ENCODE measurements at places on chromosomes 7 and 10.

GRCh38 chr10:111275091-111275490 lies 198.3 kb downstream of the ADRA2A start:
- no peak for DNase-seq

DNA sequence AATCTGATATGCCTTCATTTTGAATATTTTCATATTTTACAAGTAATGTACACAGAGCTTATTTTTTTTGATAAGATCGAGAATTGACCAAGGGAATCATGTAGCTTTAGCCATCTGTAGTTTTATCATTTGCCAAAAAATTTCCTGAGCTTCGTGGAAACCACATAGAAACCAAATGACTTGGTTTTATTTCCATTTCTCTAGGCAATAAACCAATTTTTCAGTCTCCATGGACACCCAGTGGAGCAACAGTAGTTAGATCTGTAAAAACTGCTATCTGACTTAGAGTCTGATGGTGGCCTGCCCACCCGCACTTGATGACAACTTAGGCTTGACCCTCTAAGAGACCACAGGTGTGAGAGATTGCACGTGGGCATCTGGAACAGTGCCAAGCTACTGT lies 127.8 kb upstream of the CDK6 start:
- no peak for DNase-seq

DNA sequence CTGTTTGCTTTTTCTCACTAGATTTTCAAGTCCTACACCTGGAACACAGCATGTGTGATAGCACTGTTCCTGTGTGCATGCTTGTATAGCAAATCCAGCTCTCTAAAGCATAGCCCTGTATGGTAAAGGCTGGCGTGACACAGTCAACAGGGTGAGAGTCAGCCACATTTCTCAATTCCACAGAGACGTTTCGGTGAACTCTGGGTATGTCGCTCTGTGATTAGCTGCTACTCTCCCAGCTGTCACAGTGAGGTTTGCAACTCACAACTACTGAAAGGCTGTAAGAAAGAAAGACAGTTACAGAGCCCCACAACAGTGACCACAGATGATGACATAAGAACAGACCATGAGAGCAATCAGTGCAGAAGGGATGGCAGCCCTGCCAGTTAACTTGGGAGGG lies 170.6 kb upstream of the IMMP2L start:
- DNase-seq: no peak

DNA sequence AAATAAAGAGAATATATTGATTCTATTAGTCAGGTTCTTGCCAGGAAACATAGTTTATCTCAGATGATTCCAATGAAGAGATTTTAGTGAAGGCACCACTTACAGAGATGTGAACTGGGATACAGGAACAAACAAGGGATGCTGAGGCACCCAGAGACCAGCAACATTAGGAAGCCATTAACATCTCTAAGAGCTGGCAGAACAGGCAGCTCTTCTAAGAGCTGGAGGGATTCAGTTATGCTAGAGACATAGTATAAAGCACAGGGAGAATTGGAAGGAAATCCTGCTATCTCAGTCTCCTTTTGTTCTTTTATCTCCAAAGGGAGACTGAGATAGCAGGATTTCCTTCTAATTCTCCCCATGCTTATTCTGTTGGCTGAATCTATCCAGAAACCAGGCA lies 22.0 kb downstream of the OR6B1 start:
- DNase-seq: no peak

DNA sequence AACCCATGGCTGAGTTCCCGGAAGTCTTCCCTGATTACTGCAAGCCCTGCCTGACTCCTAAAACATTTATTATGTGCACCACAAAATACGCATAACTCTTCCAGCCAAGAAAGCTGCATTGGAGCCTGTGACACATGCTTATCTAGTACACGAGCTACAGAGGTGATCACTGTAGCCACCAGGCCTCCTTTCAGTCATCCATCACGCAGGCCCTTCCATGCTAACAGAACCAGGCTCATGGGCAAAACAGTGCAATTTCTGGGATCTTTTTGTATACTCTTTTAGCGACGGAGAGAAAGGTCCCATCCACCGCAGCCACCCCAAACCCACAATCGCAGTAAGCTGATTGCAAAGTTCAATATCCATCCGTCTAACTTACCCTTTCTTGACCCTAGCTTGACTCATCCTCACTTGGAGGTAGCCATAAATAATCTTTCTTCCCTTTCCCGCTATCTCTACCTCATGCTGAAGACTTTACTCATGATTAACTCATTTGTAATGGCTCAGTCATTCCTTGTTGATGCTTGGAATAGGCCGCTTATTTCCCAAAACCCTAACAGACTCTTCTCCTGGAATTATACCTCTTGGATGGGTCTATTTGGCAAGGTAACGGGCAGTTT lies 1203.5 kb downstream of the TYW1 start:
- no peak for DNase-seq

GRCh38 chr7:52107355-52107754 lies 790.7 kb upstream of the COBL start:
- DNase-seq: no peak

DNA sequence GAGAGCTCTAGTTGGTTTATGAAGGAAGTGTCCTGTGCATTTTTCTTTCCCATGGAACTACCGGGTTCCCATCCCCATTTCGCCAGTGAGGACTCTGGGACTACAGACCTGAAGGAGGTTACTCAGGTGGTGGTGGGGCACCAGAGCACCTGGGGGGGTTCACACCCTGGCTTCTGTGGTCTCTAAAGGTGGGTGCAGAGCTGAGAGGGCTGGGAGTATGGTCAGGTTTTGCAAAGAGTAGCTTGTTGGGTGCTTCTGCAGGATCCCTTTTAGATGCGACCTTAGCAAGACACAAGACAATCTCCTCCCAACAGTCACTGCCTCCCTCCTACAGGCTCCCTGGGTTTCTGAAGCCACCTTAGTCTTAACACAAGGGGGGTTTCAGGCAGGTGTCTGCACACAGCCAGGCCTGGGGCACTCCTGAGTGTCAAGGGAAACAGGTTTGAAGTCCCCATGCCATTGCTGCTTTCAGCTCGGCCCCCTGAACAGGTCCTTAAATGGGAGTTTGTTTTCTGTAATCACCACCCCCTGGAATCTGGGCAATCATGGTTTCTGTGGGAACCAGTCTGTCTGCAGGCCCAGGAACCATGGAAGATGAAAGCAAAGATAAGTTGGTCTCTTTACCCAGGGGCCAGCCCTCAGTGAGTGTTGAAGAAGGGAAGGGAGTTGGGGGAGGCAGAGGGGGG lies 9.9 kb upstream of the CXCL12 start:
- no peak for DNase-seq

- DNase-seq: no peak
Observed at GRCh38 chr7:84469034-84469433, 274.4 kb upstream of the SEMA3A start.

DNA sequence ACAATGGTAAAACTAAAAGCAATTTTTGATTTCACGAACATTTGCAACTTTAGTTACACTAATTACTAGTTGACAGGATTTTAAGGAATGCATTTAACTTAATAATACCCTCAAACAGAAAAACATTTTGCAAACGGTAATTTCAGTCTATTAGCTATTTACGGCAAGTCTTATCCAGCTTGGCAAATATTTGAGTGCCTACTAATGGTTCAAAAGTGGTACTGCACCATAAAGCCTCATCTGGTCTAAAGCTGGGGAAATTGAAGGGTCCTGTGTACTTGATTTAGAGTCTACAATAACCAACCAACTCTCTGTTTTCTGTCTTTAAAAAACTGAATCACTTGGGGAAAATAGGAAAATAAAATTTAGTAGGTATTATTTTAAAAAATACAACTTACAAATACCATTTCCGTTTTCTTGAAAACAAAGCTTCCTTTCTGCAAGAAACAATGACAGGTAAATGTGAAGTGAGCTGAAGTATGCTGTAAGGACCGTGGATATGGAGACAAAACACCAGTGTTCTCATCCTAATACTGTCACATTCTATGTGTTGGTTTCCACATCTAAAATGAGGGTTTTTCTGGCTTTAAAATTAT lies 142.3 kb downstream of the VPS50 start:
- DNase-seq: no peak

DNA sequence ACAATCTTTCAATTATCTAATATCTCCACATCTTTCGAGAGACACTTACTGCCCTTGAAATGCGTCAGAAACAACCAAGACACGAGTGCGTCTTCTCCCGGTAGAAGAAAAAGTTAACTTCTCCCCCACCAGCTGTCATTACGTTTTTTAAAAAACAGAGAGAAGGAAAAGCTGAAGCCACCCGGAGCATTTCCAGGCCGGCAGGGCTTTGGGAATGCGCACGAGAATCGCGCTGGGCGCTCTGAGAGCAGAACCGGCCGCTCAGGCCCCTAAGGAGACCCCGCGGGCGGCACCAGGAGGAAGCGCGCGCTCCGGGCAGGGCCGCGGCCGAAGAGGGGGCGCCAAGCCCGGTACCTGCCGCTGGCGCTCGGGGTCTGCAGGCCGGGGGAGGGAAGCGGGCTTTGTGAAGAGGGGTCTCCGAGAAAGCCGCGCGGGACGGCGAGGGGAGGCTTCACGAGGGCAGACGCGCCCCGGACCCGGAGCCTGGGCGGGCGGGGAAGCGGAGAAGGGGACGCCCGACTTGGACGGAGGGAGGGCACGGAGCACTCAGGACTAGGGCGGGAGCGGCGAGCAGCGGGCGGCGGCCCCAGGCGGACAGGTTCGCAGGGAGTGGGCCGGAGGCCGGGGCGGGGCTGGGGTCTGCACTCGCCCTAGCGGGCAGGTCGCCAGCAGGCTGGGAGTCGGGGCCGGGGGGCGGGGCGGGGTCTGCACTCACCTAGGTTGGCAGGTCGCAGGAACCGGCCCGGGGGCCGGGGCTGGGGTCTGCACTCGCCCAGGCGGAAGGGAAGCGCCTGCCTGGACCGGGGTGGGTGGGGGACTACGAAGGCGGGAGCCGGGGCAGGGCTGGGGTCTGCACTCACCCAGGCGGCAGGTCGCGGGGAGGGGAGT lies 932 bp downstream of the ESYT2 start:
- DNase-seq: no peak

GRCh38 chr7:121714559-121715303 lies 158.2 kb upstream of the PTPRZ1 start:
- DNase-seq: no peak

- no peak for DNase-seq
Observed at GRCh38 chr10:51667678-51668335, 31.6 kb downstream of the CSTF2T start.

- DNase-seq: no peak
Observed at GRCh38 chr10:70432561-70433263, 8.8 kb downstream of the NODAL start.

DNA sequence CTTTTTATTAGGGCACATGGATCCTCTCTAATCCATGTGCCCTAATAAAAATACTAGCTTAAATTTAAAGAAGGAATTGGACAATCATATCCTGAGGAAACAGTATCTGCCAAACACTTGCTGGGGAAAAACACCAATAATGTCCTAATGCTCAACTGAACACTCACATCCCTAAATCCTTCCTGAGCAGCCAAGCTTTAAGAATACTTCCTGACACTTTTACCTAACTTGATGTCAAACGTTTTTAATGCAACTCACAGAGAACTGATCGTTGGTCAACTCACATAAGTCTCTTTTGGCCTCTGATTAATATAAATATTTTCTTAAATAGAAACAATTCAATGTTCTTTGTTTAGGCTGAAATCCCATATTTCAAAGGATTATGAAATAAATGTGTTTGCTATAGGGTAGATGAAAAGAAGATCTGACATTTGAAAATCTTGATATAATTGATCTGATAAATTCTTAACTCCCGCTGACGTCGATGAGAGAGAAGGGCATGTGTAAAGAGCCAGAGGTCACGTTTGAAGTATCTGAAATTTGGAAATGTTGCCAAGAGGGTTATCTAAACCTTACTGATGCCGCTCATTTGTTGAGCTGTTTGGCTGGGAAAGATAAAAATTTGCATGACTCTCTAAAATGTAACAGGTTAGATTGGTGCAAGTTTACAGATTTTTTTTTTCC lies 122.8 kb upstream of the RHOBTB1 start:
- DNase-seq: no peak

DNA sequence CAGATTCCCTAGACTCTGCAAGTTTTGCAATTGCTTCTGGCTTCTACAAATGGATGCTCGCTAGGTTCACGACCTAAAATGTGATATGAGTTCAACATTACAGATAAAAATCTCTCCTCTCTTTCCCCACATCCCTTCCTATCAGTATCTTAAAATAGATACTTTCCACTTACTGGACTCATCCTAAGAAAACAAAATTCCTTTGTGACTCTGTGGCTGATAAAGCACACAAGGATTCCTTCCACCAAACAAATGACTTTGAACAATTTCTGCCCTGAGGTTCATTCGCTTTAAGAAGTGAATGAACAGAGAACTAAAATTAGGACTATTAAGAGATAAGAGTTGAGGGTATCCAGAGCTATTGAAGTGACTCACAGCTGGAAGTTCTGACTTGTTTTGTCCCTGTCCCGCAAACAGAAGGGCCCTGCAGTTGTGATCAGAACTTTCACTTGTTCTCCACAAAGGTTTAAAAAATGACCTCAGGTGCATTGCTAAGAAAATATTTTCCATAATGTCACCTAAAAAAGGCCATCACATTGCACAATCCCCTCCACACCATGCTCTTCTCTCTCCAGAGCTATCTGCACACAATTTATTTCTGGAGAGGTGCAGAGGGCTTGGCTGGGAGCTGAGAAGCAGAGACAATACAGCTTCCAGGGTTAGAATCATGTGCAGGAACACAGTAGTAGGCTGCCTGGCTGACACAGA lies 96.1 kb downstream of the PIP4K2A start:
- no peak for DNase-seq

DNA sequence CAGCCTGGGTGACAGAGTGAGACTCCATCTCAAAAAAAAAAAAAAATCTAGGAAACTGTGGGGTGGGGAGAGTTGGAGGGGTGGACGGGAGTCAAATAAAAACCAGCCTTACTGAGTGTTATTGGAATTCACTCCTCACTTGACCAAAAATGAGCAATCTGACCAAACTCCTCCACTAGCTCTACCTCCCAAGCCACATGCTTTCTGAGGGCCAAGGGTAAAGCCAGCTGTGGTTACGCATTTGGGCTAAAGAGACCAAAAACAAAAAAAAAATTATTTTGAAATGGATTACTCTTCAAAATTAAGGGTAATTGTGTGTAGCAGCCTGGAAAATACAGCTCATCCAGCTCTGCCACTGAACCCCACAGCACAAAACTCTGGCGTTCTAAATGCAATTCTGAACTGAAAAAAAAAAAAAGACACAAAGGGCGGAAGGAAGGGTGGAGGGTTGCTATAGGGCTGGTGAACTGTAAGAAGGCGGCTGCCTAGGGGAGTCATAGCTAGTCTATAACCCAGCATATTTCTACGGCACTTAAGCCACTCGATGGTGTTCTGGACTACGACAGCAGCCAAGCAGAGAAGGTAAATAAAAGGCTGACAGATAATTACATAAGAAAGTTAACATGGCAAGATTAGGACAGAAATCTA lies 7.8 kb downstream of the ELMO1 start:
- no peak for DNase-seq

DNA sequence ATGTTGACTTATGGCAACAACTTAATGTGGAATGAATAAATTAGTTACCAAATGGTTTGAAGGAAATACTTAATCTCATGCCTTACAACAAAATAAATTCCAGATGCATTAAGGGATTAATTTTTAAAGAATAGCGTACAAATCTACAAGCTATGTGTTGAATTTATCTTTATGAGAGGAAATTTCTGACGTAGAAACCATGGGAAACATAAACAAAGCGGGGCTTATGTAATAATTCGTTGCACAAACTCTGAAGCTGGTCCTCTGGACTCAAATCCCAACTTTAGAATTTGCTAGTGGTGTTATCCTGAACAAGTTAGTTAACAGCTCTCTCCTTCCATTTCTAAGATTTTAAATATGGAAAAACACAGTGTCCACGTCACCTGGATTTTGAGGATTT lies 137.4 kb upstream of the CALCR start:
- DNase-seq: no peak

- no peak for DNase-seq
Observed at GRCh38 chr10:59339351-59339750, 23.0 kb downstream of the FAM13C start.
